SHP77 (cell line): ENCODE measurements at places on chromosomes 13 and 19.

DNA sequence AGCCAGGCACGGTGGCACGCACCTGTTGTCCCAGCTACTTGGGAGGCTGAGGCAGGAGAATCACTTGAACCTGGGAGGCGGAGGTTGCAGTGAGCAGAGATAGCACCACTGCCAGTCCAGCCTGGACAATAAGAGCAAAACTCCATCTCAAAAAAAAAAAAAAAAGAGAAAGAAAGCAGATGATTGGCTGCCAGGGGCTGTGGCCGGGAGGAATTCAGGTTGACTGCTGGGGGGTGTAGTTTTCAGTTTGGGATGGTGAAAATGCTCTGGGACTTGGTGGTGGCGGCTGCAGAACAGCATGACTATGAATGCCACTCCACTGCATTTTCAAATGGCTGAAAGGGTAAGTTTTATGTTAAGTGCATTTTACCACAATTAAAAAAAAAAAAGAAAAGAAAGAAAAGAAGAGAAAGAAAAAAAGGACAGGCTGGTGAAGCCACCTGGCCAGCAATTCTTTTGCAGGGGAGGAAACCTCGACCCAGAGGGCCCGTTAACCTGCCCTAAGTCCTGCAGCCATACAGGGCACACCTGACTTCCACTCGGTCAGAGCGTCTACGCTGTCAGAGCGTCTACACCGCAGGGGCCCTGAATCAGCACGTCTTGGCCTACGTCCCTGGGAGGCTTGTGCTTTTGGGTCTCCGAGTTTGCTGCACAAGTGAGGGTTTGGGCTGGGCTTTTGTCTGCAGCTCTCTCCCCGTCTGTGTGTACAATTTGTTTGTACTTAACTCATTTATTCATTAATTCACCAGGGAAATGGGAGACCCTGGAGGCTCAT is 3.6 kb downstream of the ISOC2 start:
- DNase-seq = no peak

- DNase-seq = no peak
These were observed 104.6 kb upstream of the VSTM2B start for GRCh38 chr19:29421196-29421545.

- no peak for DNase-seq
These were observed 4.3 kb upstream of the SAMD1 start for GRCh38 chr19:14094854-14095253.

DNA sequence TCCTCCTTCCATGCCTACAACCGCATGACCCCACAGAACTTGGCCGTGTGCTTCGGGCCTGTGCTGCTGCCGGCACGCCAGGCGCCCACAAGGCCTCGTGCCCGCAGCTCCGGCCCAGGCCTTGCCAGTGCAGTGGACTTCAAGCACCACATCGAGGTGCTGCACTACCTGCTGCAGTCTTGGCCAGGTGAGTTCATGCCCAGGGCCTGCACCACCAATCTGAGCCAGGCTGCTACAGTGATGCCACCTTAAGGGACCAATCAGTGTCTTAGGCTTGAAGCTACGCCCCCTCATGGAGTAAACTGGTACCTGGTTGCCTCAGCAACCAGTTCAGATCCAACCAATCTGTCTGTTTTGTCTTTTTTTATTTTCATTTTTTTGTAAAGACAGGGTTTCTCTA is 5.2 kb downstream of the SYDE1 start:
- DNase-seq = no peak

DNA sequence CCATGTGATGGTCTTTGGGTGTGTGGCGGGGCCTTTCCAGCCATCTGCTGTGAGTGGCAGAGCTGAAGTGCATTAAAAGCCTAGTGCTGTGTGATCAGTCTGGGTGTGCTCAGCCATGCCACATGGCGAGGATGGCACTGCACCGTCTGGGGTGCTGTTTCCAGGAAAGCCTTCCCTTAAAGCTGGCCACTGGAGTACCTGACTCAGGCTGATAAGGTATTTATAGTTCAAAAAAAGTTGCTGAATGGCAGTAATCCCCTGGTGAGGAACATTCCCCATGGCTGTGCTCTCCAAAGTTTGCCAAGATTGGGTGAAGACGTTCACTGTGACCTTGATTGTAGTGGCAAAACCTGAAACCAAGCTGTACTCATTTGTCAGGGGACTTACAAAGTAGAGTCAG is 6.0 kb downstream of the GPI start:
- DNase-seq = no peak

DNA sequence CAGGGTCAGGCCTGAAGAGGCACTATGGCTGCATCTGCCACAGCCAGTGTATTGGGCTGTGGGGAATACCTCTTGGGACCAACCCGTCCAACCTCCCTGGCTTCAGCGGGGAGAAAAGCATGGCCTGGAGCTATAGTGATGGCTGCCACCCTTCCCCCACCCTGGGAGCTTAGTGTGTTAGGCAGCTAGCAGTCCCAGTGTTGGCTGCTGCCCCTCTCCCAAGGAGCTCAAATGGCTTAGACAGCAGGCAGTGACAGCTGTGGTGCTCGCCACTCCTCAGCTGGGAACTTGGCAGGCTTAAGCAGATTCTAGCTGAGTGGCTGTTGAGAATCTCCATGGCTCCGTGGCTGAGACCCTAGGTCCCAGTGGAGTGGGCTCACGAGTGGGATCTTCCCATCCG is 19.7 kb downstream of the ACOD1 start:
- DNase-seq = no peak

- DNase-seq = no peak
These were observed 81.3 kb downstream of the SLC7A1 start for GRCh38 chr13:29513981-29514719.

DNA sequence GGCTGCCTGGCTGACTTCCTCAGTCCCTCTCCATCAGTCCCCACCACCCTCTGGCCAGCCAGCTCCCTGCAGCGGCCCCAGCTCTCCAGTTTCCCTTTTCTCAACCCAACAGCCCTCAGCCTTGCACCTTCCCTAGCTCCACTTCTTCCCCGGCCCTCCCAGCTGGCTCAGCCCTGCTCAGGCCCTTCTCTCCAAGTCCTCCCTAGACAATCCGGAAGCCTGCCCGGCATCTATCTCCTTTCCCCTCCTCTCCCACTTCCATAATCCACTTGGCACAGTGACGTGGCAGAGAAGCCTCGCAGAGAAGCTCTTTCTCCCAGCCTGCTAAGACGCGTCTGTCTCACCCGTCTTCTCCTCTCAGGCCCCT is 1.1 kb downstream of the UBXN6 start:
- no peak for DNase-seq

- DNase-seq = no peak
These were observed 4.7 kb downstream of the ZNF317 start for GRCh38 chr19:9144920-9145319.

DNA sequence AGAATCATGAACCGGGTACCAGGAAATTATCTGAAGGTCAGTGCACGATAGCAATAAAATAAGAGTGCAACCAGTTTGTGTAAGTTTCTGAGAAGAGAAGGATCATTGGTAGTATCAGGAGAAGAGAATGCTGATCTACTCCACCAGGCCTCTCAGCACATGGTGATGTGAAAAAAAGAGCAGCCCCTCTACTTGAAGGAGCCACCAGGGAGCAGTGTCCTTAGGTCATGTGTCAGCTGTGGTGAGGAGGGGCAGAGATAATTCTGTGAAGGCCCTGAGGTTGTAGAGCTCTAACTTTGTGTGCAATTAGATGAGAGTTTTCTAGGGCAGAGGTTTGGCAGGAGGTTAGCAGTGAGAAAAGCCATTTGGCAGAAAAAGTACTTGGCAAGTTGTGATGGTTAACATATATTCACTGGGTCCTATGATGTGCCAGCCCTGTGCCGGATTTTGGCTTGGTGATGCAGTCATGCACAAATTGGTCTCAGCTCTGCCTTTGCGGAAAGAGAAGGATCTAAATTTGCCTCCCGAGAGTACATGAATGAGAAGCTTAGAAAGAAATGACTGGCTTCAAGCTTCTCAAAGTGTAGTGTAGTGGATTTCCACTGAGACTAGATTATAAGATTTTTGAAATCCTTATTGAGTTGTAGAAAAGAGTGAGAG is 19.2 kb upstream of the ZC3H13 start:
- no peak for DNase-seq

GRCh38 chr13:85853901-85854663 is 54.9 kb upstream of the SLITRK6 start:
- DNase-seq = no peak

DNA sequence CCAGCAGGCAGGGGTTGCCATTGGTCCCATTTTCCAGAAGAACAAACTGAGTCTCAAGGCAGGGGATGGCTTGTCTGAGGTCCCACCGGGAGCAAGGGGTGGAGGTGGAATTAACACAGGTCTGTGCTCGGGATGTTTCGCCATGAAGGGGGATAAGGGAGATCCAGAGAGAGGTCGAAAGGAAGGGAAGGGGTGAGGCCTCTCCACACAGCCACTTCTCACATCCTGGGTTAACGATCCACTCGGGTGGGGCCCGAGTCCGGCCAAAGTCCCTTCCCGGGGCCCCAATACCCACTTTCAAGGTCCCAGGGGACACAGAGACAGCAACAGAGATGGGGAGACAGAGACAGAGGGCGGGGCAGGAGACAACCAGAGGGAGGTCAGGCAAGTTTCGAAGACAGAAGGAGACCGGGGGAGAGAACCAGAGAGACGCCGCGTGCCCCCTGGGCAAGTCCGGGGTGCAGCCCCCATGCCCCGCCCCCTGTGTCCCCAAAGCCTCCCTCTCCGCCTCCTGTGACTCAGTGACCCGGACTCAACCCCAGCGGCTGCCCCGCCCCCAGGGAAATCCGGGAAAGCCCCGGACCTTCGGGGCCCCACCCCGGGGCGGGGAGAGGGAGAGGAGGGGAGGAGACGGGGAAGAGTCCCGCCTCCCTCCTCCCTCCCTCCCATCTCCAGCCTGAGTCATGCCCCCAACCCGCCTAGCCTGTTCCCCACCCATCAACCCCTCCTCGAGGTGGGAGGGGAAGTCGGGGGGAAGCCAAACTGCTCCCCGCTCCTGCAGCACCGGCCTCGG is 1.4 kb upstream of the BCL3 start:
- DNase-seq = peak; percentile 70

DNA sequence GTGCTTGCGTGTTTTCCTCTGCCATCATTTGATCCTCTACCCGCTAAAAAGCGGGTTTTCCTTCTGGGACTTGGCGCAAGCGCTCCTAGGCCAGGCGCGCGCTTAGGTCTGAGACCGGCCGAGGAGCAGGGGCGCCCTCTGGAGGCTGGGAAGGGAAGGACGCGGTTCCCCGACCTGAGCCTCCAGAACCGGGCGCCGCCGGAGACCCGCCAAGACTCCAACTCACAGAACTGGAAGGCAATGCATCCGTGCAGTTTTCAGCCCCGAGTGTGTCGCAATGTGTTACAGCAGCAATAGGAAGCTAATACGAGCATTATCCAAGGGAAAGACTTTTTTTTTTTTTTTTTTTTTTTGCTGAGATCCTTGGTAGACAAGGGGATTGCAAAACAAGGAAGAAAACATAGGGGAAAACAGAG is 190.9 kb downstream of the COL4A1 start:
- DNase-seq = no peak

DNA sequence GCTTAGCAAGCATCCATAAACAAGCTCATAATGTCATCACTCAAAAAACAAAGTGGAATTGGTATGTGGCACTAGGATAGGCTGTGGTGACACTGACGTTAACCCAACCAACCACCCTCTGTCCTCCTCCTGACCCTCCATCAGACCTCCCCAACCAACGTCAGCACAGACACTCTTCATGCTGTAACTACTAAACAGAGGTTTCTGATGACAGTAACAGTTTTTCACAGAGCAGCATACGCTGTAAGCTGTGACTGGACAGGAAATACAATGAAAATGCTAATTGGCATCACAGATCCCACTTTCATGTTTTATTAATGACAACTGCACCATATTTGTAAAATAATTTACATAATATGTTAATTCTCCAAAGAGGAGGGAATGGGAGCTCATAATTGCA is 238.0 kb downstream of the IRS2 start:
- peak; percentile 38 for DNase-seq

DNA sequence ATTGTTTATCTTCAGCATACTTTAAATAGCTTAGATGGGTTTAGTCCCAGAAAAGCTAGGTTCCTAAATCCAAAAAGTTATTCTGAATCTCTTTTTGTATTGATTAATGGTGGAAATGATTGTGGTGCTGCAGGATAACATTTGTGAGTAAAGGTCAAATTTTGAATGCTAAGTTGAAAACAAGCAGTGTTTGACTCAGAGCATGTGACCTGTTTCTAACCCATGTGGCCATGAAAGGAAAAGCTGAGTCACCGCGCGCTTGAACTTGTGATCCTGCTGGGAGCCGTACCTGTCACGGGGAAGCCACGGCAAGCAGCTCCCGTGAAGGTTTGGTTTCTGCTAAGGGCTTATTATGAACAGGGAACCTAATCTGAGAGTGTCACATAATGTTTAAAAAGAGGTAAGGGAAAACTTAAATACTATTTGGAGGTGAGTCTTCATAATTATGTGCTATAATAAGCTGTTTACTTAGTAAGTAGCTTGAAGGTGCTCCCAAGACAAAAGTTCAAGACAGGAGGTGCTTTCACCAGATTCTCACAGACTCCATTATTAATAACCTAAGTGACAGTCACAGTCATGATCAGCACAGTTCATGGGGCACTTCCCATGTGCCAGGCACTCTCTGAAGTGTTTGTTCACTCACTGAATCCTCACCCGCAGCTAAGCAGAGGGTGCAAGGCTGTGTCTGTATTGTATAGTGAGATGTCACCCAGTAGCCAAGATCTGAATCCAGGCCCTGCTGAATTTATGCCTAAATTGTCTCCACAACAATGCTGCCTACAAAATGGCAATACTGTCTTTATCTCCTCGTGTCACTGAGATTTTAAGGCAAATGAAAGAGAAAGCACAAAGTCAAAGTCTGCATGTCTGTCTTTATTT is 286.5 kb downstream of the MYO16 start:
- peak; percentile 97 for DNase-seq

DNA sequence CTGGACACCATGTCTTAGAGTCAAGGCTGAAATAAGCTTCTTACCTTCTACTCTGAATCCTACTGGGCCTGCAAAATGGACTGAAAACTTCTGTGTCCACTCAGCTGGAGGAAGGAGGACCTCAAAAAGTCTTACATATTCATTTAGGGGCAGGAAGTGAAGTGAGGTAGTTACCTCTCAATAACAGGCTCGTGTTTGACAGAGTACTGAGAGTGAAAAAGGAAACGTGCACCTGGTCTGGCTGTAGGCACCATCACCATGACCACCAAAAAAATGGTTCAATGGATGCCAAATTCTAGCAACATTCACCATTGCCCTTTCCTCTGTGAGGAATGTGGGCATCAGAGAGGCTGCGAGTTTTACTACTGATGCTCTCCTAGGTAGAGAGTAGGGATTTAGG is 176.2 kb downstream of the RFC3 start:
- DNase-seq = no peak

GRCh38 chr19:51342631-51343569 is 961 bp upstream of the VSIG10L start:
- no peak for DNase-seq

DNA sequence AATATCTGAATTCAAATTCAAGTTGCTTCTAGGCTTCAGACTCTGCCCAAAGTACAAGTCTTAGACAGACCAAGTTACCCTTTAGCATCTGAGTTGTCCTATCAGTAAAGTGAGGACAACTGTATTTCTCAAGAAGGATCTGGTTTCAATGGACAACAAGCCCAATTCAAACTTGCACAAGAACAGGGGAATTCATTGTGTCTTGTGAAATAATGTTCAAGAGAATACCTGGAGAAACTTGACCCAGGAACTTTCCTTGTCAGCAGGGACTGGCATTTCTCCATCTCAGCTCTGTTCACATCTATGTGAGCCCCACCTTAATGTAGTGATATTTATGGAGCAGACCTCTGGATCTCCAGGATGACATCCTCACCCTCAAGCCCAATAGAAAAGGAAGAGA is 894.9 kb upstream of the SLC10A2 start:
- DNase-seq = no peak
